Mammary microvascular endothelial cell (primary cell): ENCODE measurements at places on chromosomes 2 and 18. TPM values are rescaled to one million over a fixed set of nuclear protein-coding genes. Genes with fewer than 3 reads are reported as not detected.

Gene ATL2
- 25.9 and 32.1 TPM in 2 replicates for total RNA-seq

Gene MYCN
- total RNA-seq: 0.39 and 0.73 TPM in 2 replicates

Gene CNGA3
- total RNA-seq: 0.05 TPM in 1 of 2 replicates, not detected in the other

Gene TRIM54
- total RNA-seq: 0.49 TPM in 1 of 2 replicates, not detected in the other

Gene PAX8
- total RNA-seq: 2.1 and 2.8 TPM in 2 replicates

Gene ABCG5
- not detected in 2 replicates for total RNA-seq

Gene TNFAIP6
- 0.64 TPM in 1 of 2 replicates, not detected in the other for total RNA-seq

Gene DYSF
- total RNA-seq: 212 and 225 TPM in 2 replicates

Gene DNAJC27
- 0.53 and 2.1 TPM in 2 replicates for total RNA-seq

Gene MTHFD2
- total RNA-seq: 57.7 and 61.6 TPM in 2 replicates

Gene B4GALT6
- total RNA-seq: 4.7 and 5.1 TPM in 2 replicates

Gene UGT1A10
- not detected in 2 replicates for total RNA-seq

Gene ADRA2B
- not detected in 2 replicates for total RNA-seq

Gene SLC4A5
- 0.05 and 0.07 TPM in 2 replicates for total RNA-seq

Gene ITGB6
- 0.39 TPM in 1 of 2 replicates, not detected in the other for total RNA-seq

Gene KCNG2
- total RNA-seq: not detected in 2 replicates

Gene CD226
- 0.13 and 1.0 TPM in 2 replicates for total RNA-seq

Gene EVA1A
- total RNA-seq: 59.5 and 78.1 TPM in 2 replicates

Gene EFEMP1
- 1,504 and 1,597 TPM in 2 replicates for total RNA-seq

Gene IL36G
- total RNA-seq: not detected in 2 replicates

Gene TTR
- total RNA-seq: not detected in 2 replicates

Gene SF3B6
- total RNA-seq: 196 and 209 TPM in 2 replicates

Gene SIX2
- total RNA-seq: not detected in 2 replicates

Gene NDC80
- total RNA-seq: 30.8 and 33.0 TPM in 2 replicates

Gene NMUR1
- total RNA-seq: not detected in 2 replicates

Gene HDAC4
- 10.7 and 11.7 TPM in 2 replicates for total RNA-seq

Gene SCG2
- 0.05 and 1.3 TPM in 2 replicates for total RNA-seq

Gene MOCOS
- total RNA-seq: 3.6 and 5.3 TPM in 2 replicates

Gene ANKRD30BL
- not detected in 2 replicates for total RNA-seq

Gene PRSS56
- total RNA-seq: not detected in 2 replicates

Gene CDH7
- not detected in 2 replicates for total RNA-seq

Gene ARHGAP15
- total RNA-seq: not detected in 2 replicates

Gene LHCGR
- not detected in 2 replicates for total RNA-seq

Gene ATP8B1
- 51.4 and 54.6 TPM in 2 replicates for total RNA-seq

Gene CYB5A
- total RNA-seq: 102 and 105 TPM in 2 replicates

Gene MDH1B
- not detected in 2 replicates for total RNA-seq

Gene AQP12A
- total RNA-seq: not detected in 2 replicates

Gene PCARE
- total RNA-seq: not detected in 2 replicates

Gene TMEM247
- total RNA-seq: not detected in 2 replicates

Gene TEKT4
- not detected in 2 replicates for total RNA-seq

Gene MORN2
- total RNA-seq: 8.1 and 11.4 TPM in 2 replicates

Gene DOK6
- total RNA-seq: under 0.01 TPM in 1 of 2 replicates, not detected in the other

Gene DSG1
- not detected in 2 replicates for total RNA-seq

Gene LTBP1
- total RNA-seq: 27.4 and 27.5 TPM in 2 replicates

Gene SGPP2
- not detected in 2 replicates for total RNA-seq

Gene ACADL
- not detected in 2 replicates for total RNA-seq

Gene VSNL1
- not detected in 2 replicates for total RNA-seq

Gene IGFBP5
- total RNA-seq: 0.33 and 1.0 TPM in 2 replicates

Gene TUBA4B
- not detected in 2 replicates for total RNA-seq

Gene FOXD4L1
- 0.07 TPM in 1 of 2 replicates, not detected in the other for total RNA-seq

Gene DUSP19
- 3.1 and 4.5 TPM in 2 replicates for total RNA-seq

Gene CHST9
- total RNA-seq: not detected in 2 replicates

Gene LINC00305
- not detected in 2 replicates for total RNA-seq

Gene GAREM1
- 0.39 and 0.53 TPM in 2 replicates for total RNA-seq

Gene LOXHD1
- total RNA-seq: not detected in 2 replicates

Gene GALNT5
- under 0.01 and 0.07 TPM in 2 replicates for total RNA-seq
